ENCODE measurements at places on chromosomes 4 and X.

GRCh38 chrX:133402830-133403625 lies 12.3 kb downstream of the GPC4 start:
- no peak for DNase-seq

GRCh38 chrX:149611623-149612175 lies 16.6 kb upstream of the HSFX2 start:
- DNase-seq = no peak

GRCh38 chrX:117517994-117518393 lies 598.6 kb downstream of the KLHL13 start:
- no peak for DNase-seq

- no peak for DNase-seq
Measured at GRCh38 chr4:164207460-164207859, 546.5 kb upstream of the SMIM31 start.

Data from HTR-8/SVneo (cell line).